ENCODE measurements at places on chromosomes 13 and 19. TPM values are rescaled to one million over a fixed set of nuclear protein-coding genes. Genes with fewer than 3 reads are reported as not detected.

ATXN8OS gene
- total RNA-seq = not detected

RUBCNL gene
- 0.24 TPM for total RNA-seq

CGB2 gene
- 0.33 TPM for total RNA-seq

ZNF835 gene
- not detected for total RNA-seq

TLE6 gene
- total RNA-seq = 4.5 TPM

SYCN gene
- not detected for total RNA-seq

KL gene
- total RNA-seq = 0.06 TPM

ZNF69 gene
- not detected for total RNA-seq

MBD3L3 gene
- not detected for total RNA-seq

ZNF723 gene
- total RNA-seq = not detected

ZSCAN18 gene
- total RNA-seq = 2.8 TPM

NPHS1 gene
- 0.38 TPM for total RNA-seq

PDX1 gene
- 0.11 TPM for total RNA-seq

MUC16 gene
- not detected for total RNA-seq

BEST2 gene
- total RNA-seq = 4.3 TPM

PSPN gene
- 0.97 TPM for total RNA-seq

TMEM145 gene
- total RNA-seq = 4.2 TPM
